ENCODE measurements at places on chromosomes 1 and 21.

DNA sequence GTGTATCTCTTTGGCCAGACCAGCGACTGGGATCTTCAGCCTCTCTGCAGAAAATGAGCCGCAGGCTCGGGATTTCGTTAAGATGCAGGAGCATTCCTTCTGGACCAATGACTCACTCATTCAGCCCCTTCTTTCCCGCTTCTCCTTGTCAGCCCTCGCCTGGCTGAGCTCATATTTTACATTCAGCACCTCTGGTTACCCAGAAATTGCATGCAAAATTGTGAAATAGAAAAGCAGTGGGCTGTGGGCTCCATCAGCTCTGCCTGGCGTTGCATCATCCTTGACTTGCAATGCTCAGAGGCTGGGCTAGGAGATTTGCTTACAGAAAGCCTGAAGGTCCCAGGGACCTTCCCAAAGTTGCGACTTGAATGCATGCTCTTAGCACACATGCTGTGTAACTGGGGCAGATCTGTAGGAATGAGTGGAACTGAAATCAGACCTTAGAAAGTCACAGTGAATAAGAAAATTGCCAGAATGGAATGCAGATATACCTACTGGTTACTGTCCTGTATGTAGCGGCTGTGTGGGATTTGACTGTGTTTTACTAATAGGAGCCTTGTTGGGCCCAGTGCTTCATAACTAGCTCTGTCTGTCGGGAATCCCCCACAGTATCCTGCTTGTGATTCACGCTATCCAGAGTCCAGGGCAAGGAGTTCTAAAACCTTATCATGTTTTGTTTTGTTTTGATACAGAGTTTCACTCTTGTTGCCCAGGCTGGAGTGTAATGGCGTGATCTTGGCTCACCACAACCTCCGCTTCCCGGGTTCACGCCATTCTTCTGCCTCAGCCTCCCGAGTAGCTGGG, 444.8 kb downstream of the KIF26B start:
- no peak for DNase-seq

DNA sequence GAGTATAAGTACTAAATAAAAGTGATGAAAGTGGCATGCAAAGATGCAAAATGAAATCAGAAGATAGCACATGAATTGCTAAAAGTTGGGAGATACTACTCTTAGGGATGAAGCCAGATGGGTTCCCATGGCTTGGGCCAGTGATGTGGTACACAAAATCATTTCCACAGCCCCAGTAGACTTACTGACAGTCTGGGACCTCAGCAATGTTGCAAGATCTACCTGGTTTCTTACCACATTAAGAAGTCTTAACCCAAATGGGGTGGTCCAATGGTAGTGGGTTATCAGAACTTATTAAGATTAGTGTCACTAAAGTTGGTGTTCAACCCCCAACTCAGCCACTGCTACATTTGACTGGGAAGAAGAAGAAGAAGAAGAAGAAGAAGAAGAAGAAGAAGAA, 227.7 kb upstream of the IRF2BP2 start:
- DNase-seq, result no peak

GRCh38 chr1:151988405-151988923, 5.2 kb downstream of the S100A10 start:
- no peak for DNase-seq

DNA sequence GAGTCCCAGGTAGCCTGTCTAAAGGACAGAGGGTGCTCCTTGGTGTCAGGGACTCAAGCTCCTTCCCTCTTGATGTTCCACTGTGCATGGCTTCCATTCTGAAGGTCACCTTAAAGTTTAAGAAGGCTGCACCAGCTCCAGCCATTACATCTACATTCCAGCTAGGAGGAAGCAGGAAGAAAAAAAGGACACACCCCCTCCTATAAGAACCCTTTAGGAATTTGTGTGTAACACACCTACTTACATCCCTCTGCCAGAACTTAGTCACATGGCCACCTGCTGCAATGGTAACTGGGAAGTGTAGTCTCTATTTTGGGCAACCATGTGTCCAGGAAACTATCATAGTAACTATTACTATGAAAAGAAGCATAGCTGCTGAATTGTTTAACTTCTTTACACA, 161.6 kb upstream of the KLHDC7A start:
- DNase-seq, result no peak

DNA sequence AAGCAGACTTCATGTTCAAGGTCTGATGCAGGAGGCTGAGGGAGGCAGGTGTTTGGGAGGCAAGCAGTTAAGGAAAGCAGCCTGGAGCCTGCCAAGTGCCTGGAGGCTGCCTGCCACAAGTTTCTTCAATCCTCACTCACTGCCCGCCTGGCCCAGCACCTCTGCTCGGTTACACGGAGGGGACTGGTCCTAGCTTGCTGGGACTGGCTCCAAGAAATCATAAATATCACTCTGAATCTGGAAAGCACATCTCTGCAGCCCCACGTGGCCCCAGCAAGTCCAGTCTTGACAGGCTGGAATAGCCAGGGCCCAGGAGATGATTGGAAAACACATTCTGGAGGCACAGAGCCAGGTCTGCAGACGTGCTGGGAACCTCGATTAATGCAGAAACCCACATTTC, 83.9 kb downstream of the BCAR3 start:
- DNase-seq, result peak; percentile 97

- no peak for DNase-seq
These were observed 10.7 kb downstream of the SPATC1L start for GRCh38 chr21:46173573-46173972.

GRCh38 chr1:29962831-29963247, 726.5 kb downstream of the PTPRU start:
- DNase-seq, result no peak
